ENCODE measurements at places on chromosomes 2 and 18.

- DNase-seq: no peak
These were observed 36.0 kb downstream of the SULT1C2 start for GRCh38 chr2:108324531-108325255.

DNA sequence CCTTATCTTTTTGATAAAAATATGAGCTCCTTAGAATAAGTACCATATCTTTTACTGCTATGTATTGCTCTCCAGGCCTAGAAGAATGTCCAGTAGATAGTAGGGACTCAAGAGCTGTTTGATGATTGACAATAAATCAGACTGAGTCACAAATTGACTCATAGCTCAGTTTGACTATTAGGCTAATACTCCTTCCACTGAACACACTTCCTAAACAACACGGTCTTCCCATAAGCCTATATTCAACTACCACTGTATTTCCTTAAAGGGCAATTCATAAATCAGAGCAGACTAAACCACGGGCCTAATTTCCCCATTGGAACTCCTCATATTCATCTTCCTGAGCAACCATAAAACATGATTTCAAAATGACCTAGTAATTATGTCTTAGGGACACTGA, 258.5 kb downstream of the ALK start:
- DNase-seq: no peak

DNA sequence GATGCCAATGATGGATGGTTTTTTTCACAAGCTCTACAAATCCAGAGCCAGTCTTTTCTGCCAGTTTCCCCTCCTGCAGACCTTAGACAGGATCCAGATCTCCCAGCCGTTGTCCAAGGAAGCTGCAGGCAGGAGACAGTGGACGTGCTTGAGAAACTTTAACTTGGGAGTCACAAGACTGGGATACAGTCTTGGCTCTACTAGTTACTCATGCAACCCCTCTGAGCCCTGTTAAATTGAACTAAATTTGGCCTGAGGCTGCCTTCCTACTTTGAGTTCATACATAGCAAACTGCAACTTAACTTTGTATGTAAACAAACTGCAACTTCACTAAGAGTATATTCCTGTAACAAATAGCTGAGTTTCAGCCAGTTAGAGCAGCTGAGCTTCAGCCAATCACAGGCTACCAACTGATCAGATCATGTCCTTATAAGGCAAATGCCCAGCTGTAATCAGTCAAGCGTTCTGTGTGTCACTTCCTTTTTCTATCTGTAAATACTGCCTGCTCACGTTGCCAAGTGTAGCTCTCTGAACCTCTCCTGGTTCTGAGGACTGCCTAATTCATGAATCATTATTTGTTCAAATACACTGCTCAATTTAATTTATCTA, 140.9 kb downstream of the CAPN13 start:
- DNase-seq: no peak

GRCh38 chr2:8234253-8234652, 447.6 kb upstream of the ID2 start:
- no peak for DNase-seq

DNA sequence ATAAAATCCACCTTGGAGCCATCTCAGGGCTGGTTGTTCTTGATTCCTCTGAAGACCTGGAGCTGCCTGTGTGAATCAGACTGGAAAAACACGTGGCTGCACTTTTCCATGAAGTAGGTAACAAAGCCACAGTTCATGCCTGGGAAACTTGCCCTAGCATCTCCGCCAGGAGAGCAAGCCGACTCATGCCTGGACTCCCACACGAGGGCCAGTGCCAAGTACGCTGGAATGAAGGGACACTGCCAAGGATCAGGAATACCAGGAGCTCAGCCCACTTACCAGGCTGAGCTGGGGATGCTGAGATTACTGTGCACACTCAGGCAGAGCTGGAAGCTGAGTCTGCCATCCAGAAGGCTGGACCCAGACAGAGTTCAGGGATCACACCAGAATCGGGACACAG, 10.9 kb upstream of the FHL2 start:
- DNase-seq: no peak

- DNase-seq: peak; percentile 20
These were observed 27.2 kb downstream of the CLUL1 start for GRCh38 chr18:623761-624620.

DNA sequence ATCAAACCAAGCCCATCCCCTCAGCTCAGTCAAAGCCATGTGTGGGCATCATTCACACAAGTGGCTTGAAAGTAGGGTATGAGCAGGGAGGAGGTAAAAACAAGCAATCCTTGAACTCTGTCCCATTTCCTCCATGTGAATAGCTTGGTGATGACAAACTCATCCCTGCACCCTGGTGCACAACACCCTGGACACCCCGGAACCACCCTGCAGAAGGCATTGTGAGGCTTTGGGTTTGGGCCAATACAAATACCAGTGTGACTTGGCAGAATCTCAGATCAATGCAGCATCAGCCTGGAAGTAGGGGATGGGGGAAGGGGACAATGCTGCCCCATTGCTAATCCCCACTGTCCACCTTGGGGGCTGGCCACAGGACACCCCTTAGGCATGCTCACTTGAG, 28.6 kb downstream of the TGFA start:
- DNase-seq: no peak

- no peak for DNase-seq
These were observed 417.6 kb downstream of the SOX11 start for GRCh38 chr2:6109831-6110230.

All from activated T-helper 1 cell treated with anti-CD3 and anti-CD28 coated beads, Interleukin-2, amount 50 U/mL, for 16 hours (primary cell).